ENCODE measurements at places on chromosomes 3 and 15.
A peak's percentile ranks its signal among the peaks of the same experiment; 100 is the strongest.

DNA sequence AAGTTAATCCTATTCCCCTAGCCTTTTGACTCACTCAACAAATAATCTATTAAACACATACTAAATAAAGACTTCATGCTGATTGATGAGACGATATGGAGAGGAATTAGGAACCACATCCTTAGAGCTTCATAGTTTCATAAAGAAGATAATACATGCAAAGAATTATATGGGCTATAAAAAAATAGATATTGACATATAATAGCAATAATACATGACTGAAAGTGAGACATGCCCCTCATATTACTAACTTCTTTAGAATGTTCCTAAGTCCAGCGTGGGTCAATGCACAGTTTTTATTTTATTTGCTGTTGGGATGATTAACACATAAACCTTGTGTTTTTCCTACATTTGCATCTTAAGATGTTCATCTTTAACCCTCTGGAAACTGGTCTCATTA lies 32.2 kb downstream of the SUCNR1 start:
- no peak for DNase-seq

DNA sequence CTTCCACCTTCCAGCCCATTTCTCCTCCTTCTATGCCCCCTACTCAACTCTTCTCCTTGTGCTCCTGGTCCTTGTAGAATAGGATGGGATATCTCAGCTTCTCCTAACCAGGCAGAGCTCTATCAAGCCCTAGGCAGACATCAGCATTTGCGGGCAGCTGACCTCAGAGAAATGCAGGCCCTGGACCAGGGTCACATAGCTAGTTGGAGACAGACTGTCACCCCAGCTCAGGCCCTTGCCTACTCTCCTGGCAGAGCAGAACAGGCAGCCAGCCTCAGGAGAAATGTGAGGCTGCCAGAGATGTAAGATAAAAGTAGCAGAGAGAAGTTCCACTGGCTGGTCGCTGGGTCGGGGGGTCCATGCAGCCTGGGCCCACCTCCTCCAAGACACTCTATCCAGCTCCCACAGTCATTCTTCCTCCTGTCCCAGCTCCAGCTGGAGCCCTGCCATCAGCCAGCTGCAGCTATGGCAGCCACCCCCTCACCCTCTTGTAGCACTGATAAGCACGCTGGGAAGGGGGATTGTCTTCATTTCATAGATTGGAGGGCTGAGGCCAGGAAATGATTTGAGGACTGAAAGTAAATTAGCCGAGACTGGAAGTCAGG lies 4.0 kb downstream of the CYP8B1 start:
- DNase-seq, result no peak

DNA sequence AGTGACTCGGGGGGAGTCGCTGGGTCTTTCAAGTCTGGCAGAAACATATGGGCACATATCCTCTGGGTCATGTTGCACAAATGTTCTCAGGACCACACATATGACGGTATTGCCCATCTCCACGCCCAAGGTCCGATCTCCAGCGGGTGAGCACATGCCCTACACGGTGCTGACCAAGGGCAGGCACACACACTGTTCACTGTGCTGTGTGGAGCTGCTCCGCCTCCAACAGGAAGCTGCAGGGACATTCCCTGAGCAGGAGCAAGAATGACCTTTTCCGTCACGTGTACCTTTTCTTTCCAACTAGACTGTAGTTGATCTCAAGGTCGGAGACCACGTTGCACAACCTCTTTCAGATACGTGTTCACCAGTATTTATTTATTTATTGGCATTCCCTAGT lies 41.7 kb upstream of the B3GNT5 start:
- no peak for DNase-seq

GRCh38 chr15:36186376-36186775 lies 393.1 kb upstream of the CDIN1 start:
- DNase-seq, result no peak

GRCh38 chr3:82927309-82928253 lies 1166.1 kb upstream of the GBE1 start:
- DNase-seq, result no peak

- no peak for DNase-seq
Observed at GRCh38 chr3:67940210-67940952, 286.0 kb upstream of the SUCLG2 start.

- no peak for DNase-seq
Observed at GRCh38 chr15:45023659-45024225, 747 bp downstream of the SORD start.

DNA sequence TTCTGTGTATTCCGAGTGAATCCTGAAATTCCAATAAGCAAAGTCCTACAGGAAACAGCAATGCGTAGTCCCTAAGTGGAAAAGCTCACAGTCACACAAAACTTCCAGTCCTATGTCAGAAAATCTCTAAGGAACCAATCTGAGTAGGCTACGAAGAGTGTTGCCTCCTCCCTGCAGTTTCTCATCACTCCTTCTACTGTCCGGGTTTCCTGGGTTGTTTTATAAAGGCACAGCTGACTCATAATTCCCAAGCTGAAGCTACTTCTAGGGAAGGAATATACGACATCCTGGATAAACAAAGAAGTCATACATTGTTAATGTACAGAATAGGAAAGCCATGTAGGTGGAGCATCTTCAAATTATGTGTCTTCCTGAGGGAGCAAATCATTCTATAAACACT lies 65.7 kb upstream of the RGMA start:
- no peak for DNase-seq

- no peak for DNase-seq
Observed at GRCh38 chr3:146550743-146551510, 6.5 kb upstream of the PLSCR1 start.

- no peak for DNase-seq
Observed at GRCh38 chr15:40255033-40255432, 16.2 kb downstream of the PAK6 start.

DNA sequence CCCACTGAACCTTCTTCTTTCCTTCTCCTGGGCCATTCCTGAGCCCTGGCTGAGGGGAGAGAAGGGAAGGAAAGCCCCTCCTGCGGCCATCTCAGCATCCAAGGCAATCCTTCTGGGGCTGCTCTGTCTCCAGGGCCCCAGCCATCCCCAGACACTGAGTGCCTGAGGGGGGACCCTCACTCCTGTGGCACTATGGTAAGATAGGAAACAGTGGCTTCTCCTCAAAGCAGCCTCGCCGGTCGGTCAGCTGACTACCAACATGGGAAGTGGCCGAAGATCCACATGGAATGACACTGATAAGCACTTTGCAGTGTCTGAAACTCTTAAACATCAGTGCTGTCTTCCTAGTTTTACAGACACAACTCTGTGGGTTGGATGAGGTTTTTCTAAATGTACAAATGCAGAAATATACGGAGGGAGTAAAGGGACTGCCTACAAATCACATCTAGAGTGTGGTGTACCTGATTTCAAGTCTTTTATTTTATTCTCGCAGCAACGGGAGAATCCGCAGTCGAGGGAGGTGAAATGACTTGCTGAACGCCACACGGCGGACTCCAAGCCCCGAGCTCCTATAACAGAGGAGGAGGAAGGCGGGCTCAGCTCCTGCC lies 973 bp upstream of the ITPKA start:
- no peak for DNase-seq

- no peak for DNase-seq
Observed at GRCh38 chr3:141677701-141678100, 60.4 kb upstream of the RNF7 start.

DNA sequence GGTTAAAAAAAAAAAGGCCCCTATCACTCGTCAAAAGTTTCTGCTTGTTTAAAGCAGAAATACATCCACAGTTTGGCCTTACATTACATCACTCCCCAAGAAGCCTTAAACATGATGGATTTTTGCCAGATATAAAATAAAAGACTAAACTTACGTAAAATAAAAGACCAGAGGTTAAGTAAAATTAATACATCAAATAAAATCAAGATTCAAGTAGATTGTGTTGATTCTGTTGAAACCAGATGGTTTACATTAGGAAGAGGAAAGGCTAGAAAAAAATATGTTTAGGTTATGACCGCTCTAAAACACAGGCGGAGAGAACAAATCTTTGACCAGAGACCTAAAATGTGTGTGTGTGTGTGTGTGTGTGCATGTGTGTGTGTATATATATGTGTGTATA lies 104.1 kb downstream of the DUT start:
- DNase-seq, result no peak

GRCh38 chr3:175608356-175608755 lies 749.2 kb downstream of the NAALADL2 start:
- DNase-seq, result no peak

- DNase-seq, result no peak
Observed at GRCh38 chr15:74377831-74378766, 10.7 kb upstream of the CYP11A1 start.

DNA sequence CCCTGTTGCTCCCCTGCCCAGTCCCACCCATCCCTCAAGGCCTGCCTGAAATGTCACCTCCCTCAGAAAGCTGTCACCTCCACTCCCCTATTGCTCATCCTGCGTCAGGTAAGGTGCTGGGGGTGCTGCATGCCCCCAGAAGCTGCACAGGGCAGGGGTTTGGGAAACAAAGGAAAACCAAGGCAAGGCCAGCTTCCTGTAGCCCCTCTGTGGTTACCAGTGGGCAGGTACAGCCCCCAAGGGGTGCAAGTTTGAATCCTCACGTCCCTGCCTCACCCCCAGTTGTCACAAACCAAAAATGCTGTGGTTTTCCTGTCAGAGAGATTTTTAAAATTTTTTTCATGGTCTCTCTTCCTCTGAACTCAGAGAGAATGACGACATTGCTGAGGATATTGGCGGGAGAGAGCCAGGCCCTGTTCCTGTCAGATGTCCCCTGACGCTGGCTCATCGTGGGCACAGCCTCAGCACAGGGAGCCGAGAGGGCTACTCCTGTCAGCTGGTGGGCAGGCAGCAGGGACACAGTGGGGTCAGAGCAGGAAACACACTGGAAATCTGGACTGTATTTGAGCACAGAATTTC lies 27.0 kb downstream of the PSTPIP1 start:
- DNase-seq, result peak; percentile 40

DNA sequence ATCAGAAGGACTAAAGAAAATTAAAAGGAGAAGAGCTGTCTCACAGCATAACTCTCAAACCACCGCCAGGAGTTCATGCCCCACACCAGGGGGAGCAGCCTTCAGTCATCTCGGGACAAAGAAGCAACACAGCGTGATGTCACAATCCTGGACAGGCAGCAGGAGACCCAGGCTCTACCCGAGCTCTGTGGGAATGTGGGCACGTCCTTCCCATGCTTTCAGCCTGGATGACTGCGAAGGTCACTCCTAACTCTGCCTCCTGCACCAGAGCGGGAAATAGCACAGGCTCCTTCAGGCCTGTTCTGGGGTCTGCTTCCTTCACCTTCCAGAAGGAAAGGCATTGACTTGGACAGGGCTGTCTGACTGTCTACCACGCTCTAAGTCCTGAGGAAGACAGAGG lies 31.3 kb downstream of the NOX5 start:
- no peak for DNase-seq
